ENCODE measurements at places on chromosomes 11 and 22.

GRCh38 chr11:122642971-122643370 lies 12.6 kb upstream of the UBASH3B start:
- DNase-seq = no peak

DNA sequence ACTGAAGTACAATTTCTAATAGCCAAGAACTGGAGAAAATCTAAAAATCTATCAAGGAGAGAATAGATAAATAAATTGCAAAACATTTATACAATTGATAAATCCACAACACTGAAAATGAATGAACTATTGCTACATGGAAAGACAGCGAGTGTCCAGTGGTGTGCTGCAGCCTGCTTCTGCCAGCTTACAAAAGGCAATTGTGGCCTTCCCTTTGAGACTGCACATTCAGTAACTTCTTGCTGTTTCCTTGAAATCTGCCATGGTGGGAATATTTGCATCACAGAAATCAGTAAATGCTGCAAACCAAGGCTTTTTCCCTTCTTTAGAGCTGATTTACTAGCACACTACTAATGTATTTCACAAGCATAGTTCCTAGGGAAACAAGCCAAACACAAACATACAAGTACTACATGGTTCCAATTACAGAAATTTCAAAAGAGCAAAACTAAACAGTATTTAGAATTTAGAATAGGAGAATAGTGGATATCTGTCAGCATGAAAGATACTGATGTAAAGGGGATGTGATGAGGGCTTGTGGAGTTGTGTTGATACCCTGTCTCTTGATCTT lies 76.9 kb upstream of the TRIM77 start:
- DNase-seq = no peak

DNA sequence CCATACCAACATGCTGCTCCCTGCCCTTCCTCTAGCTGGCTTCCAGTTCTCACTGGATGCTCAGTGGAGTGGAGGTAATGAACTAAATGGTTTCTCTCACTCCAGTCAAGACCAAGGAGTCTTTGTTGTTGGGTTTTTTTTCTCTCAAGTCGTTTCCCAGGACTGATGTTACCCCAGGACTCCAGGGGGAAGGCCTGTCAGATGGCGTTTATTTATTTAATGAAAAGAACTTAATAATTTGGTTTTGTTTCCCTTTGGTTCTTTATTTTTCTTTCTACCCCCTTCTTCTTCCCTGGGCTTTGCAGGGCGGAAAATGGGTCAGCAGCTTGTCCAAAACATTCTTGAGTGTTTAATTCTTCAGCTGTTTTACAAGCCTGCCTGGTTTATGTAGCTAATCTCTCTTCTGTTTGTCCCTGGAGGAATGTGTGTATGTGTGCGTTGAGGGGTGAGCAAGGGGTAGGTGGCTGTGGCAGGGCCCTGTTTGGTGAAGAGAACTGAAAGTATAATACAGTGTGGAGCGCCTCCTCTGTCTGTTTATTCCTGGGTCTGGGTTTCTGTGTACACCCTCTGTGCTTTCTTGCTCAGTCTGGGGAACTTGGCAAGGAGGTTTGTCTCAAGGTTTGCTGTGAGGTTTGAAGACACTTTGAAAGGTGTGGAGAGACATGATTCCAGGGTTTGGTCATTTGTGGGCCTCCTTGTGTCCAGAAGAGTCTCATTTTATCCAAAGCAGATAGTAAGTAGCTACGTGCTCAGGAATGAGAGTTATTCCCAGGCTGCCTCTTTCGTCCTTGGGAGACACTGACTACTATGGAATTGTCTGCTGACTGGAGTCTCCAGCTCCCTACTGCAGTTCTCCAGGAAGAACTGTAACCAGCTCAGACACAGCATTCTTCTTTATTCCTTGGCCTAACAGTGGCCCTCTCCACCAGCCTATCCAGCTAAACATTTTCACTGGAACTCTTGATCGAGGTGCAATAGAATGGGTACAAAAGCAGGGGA lies 175.5 kb downstream of the ADAMTS15 start:
- DNase-seq = no peak

GRCh38 chr11:38818720-38819119 lies 2220.7 kb upstream of the RAG2 start:
- no peak for DNase-seq
